Nasal cavity respiratory epithelium epithelial cell of viscerocranial mucosa (primary cell): ENCODE measurements at places on chromosomes 4 and X. TPM values are rescaled to one million over a fixed set of nuclear protein-coding genes. Genes with fewer than 3 reads are reported as not detected.

Gene PLXNB3
- 2.7 and 28.8 TPM in 2 replicates for total RNA-seq

Gene TASL
- total RNA-seq = not detected in 2 replicates

Gene PAK3
- total RNA-seq = under 0.01 and 0.07 TPM in 2 replicates

Gene RTL5
- under 0.01 and 0.50 TPM in 2 replicates for total RNA-seq

Gene PRR32
- total RNA-seq = not detected in 2 replicates

Gene ENPP6
- under 0.01 TPM in 1 of 2 replicates, not detected in the other for total RNA-seq

Gene CT45A2
- not detected in 2 replicates for total RNA-seq

Gene DDIT4L
- total RNA-seq = 1.0 and 2.6 TPM in 2 replicates
